ENCODE measurements at places on chromosomes 2 and 18.

GRCh38 chr18:60448487-60449267 is 76.1 kb upstream of the MC4R start:
- no peak for DNase-seq

DNA sequence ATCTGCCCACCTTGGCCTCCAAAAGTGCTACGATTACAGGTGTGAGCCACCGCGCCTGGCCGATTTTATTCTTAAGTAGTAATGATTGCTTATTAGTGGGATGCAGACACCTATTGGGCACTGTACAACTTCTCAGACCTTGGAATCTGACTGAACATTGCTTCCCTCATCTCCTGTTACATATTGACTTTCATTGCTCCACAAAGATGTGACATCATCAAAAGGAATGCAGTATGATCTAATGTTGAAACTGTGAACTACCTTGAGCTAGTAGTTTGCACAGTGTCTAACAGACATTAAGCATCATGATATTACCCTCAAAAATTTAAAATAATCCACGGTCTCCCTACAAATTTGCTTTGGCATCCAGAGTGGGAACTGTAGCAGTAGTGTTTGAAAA is 109.8 kb upstream of the SIX2 start:
- DNase-seq = no peak

GRCh38 chr2:238439917-238440316 is 13.2 kb downstream of the ASB1 start:
- no peak for DNase-seq

DNA sequence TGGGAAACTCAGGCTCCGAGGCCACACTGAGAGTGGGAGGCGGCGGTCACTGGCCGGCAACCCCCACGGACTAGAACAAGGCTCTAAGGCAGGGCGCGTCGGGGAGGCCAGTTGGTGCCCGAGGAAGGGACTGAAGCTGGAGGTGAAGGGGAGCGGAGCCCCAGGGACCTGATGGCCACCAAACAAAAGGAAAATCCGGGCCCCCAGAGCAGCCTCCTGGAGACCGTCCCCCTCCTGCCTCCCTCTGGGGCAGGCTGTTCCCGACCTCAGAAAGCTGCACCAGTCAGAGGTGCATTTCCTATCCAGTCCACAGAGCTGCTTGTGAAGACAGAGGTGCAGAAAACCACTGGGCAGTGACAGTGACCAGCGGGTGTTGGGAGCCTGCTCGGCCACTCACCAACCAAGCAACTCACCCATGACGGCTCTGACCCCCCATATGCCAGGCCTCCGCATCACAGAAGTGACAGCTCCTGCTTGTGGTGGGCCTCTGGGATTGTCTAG is 172.7 kb downstream of the TWIST2 start:
- DNase-seq = no peak

DNA sequence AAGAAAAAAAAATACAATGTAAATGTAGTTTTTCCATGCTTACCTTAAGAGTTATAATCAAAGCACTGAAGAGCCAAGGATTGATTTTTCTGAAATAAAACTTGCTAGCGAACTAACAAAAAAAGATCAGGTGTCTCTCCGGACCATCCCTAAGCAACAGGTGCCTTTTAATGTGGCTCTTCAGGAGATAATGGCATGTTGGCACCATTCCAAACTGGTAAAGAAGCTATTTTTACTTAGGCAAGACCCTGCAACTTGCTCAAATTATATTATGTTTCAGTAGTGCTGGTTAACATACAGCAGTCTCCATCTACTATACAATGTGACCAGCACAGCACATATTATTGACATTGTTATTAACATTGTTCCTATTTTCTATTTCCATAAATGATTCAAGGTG is 2.3 kb upstream of the GCC2 start:
- DNase-seq = no peak

DNA sequence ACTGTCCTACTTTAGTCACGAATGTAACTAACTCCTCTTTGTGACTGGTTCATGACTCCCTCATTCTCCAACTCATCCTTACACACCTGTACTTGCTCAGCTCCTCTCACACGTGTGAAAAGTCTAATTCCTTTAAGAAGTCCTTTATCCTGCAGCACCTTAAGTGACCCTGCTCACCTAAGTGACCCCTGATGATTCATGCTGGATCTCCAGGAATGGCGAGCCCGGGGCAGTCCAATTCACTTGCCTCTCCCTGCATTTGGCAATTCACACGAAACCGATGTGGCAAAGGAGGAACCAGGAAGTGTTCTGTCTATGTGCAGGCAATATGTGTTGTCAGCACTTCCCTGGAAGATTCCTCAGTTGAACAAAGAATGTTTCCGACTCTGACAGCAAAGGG is 189.8 kb upstream of the NABP1 start:
- DNase-seq = no peak

GRCh38 chr2:150327564-150328489 is 159.6 kb downstream of the RND3 start:
- DNase-seq = no peak

GRCh38 chr2:37295469-37296073 is 29.1 kb downstream of the PRKD3 start:
- no peak for DNase-seq

DNA sequence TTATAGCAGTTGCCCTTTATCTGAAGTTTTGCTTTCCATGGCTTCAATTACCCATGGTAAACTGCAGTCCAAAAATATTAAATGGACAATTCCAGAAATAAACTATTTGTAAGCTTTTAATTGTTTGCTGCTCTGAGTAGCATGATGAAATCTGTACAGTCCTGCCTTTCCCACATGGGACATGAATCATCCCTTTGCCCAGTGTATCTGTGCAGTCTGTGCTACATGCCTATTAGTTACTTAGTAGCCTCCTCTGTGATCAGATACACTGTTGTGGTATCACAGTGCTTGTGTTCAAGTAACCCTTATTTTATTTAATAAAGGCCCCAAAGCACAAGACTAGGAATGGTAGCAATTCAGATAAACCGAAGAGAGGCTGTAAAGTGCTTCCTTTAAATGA is 810.6 kb upstream of the PIK3C3 start:
- no peak for DNase-seq

- DNase-seq = no peak
Observed at GRCh38 chr18:73677450-73677849, 470.2 kb downstream of the FBXO15 start.
